GM23338 (cell line): ENCODE measurements at places on chromosomes 5 and 9.

DNA sequence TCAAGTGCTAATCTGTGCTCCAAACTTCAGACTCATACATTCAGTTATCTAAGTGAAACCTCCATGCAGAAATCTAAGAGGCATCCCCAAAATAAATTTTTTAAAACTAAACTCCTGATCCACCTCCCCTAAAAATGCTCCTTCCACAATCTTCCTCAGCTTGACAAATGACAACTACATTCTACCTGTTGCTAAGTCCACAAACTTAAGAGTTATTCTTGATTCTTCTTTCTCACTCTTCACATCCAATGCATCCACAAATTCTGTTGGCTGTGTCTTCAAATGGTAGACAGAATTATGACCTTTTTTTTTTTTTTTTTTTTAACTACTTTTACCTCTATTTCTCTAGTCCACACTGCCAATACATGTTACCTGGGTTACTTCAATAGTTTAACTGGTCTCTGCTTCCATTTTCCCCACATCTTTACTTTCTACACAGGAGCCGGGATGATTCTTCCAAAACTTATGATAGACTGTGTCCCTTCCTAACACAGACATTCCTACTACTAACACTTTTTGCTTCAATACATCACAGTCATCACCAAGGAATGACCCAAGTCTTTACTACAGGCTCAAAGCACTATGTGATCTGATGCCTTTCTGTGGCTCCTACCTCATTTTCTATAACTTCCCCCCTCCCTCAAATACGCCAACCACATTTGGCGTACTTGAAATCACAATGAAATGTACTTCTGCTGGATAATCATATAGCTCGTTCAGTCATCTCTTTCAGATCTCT, 143.6 kb downstream of the PDE4D start:
- no peak for DNase-seq

- DNase-seq: no peak
Measured at GRCh38 chr9:93697352-93698139, 121.2 kb downstream of the PHF2 start.

GRCh38 chr9:132040808-132041207, 38.9 kb downstream of the MED27 start:
- no peak for DNase-seq

GRCh38 chr9:33162721-33163311, 4.3 kb downstream of the B4GALT1 start:
- DNase-seq: no peak
